ENCODE measurements at places on chromosomes 12 and 14.

GRCh38 chr14:53613404-53614253 is 343.0 kb downstream of the BMP4 start:
- no peak for DNase-seq

DNA sequence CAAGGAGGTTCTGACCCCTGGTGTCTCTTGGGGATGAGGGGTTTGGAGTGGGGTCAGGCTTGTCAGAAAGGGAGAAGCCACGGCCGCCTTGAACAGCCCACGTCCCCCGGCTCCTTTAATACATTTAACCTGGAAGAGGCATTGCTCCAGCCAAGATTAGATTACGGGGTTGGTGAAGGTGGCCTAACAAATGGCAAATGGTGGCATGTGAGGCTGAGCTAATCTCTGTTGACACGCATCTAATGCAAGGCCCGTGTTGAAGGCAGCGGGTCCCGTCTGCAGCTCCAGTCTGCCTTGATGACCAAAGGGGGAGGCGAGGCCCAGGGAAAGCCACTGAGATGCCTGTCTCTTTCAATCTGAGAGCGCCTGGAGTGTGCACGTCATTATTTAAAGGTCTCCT is 673.7 kb upstream of the TBX3 start:
- no peak for DNase-seq

GRCh38 chr12:115833704-115834103 is 443.8 kb downstream of the MED13L start:
- no peak for DNase-seq

- DNase-seq: no peak
These were observed 42.2 kb upstream of the KTN1 start for GRCh38 chr14:55537782-55538181.

DNA sequence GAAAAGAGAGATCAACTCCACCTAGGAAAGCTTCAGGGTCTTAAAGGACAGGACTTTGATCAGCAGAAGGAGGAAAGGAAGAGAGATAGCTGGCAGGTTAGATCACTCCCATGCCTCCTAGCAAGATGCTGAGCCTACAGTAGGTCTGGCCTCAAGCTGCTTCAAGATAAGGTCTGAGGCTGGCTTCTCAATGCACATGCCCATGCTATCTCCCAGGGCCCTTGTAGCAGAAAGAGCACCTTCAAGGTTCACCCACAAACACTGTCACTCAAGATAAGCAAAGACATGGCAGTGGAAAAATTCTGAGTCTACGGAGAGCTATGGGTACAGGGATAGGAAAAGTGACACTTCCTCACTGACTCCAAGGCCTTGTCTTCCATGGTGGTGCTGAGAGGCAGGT is 14.3 kb downstream of the REM2 start:
- DNase-seq: no peak

- no peak for DNase-seq
These were observed 5.1 kb downstream of the PAPLN start for GRCh38 chr14:73242357-73242901.

DNA sequence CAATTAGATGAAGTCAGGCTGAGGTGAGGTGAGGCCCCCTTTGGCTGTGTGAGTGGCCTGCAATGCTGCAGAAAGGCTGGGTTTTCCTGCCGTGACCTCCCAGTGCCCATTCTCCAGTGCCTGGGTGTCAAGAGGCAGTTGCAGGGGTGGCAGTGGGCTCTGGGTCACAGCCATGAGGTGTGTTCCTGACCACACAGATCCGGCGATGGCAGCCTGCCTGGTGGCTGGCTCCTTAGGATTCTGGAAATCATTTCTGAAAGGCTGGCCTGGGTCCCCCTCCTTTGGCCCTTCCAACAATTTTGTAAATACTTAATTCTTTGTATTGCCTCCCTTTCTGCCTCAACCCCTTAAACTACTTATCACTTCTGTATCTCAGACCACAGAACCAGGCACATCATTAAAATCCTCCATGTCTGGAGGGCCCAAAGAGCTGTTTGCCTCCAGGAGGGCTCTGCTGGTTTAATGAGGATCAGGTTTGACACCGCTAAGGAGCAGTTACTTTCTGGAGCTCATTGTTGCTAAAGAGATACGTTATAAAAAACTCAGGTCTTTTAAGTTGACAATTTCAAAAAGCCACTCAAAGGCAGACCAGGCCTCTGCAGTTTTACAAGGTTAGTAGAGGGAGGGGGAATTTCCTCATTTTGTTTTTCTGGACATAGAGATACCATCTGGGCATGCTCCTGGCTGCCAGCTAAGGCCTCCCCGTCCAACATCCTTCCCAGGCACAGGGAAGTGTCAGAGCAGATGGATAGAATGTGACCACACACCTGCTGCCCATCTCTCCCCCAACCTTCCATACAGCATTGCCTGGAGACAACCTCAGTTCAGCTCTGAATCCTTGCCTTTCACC is 204.4 kb downstream of the FOXN3 start:
- no peak for DNase-seq

DNA sequence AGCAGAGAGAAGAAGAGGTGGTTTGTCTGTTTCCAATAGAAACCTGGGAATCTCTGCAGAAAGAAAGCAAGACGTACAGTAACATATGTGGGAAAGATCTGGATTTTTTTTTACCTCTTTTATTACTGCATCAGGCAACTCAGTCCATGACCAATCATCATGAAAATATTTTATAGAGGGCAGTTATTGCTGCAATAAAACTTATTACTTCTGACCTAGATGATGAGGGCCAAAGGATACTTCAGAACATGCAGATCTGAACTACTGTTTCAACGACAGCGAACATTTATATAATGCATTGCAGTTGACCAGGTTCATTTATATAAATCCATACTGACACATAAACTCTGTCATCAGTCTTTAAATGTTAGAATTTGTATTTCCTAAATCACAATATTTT is 67.7 kb downstream of the STAB2 start:
- DNase-seq: no peak

GRCh38 chr14:68843471-68844209 is 50.8 kb upstream of the ZFP36L1 start:
- peak; percentile 71 for DNase-seq

DNA sequence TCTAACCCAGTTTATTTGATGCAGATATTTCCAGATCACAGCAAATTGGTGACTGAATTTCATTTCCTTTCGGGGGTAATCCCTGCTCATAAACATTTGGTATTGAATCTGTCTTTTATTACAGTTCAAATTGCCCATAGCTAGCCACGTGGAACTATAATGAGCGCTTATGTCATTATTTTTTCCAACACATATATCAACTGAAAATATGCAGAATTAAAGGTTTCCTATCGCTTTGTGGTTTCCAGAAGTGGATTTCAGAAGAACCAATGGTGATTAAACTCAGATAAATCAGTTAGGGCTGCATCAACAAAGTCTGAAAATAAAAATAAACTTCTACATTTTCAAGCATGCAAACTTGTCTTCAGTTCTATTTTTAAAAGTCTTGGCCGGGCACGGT is 111.9 kb downstream of the PIK3C2G start:
- DNase-seq: no peak

- no peak for DNase-seq
These were observed 89.3 kb upstream of the RAP1B start for GRCh38 chr12:68521321-68521839.
